ENCODE measurements at places on chromosomes 1 and 21.

- no peak for DNase-seq
Observed at GRCh38 chr1:192436441-192437078, 119.8 kb downstream of the RGS21 start.

- no peak for DNase-seq
Observed at GRCh38 chr1:155888481-155888880, 22.7 kb downstream of the RIT1 start.

DNA sequence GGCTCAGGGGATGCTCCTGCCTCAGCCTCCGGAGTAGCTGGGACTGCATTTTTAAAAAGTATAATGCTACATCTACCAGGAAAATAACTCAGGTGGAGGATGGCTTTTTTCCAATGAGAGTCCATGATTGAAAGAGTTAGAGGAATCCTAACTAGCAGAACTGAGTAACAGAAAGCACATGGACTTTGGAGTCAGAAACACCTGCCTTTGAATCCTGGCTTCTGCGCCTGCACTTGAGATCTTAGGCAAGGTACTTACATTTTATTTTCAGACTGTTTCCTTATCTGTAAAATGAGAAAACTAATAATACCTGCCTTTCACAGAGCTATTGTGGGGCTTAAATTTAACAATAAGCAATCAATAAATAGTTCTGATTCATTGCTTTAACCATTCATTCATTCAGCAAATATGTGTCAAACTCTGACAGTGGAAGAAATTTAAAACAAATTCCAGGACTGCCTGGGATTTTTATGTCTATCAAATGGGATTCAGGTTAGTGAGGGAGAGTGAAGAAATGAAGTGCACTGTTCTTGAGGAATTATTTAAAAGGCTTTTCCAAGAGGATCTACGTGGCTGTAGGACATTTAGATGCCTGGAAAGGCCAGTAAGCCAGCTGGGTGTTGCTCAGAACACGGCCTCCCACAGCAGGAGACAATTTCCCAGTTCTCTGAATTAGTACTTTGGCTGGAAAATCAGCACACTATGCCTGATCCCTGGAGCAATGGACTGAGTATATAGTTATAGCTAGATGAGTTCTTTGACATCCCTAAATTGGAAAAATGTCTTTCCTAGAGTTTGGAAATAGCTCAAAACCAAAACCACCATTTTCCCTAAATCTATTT, 12.8 kb upstream of the LBR start:
- no peak for DNase-seq

- DNase-seq = no peak
Observed at GRCh38 chr1:156848461-156849150, 10.3 kb downstream of the INSRR start.

GRCh38 chr1:119745034-119745433, 23.7 kb downstream of the HMGCS2 start:
- DNase-seq = no peak
